ENCODE measurements at places on chromosomes 12 and 14.

GRCh38 chr12:68271346-68271745, 17.9 kb upstream of the IL22 start:
- no peak for DNase-seq

GRCh38 chr14:68934066-68934465, 45.0 kb downstream of the ACTN1 start:
- DNase-seq, result no peak

GRCh38 chr12:88529531-88530488, 50.5 kb downstream of the KITLG start:
- no peak for DNase-seq

- no peak for DNase-seq
Observed at GRCh38 chr14:96574633-96575632, 72.8 kb downstream of the PAPOLA start.

DNA sequence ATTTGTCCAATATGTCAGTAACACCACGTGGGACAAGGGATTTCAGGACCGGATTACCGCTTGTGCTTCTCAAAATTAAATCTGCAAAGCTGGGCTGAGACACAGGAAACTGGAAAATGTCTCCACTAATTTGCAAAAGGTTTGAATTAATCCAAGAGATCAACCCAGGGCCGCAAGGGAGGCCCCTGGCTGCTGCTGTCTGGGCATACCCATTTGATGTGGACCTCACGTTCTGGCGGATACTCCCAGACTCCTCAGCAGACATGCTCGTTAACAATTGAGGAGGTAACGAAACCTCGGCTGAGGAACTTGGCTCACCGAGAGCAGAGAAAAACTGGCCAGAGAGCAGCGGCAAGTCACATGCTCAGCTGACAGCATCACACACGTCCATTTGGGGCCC, 180.6 kb downstream of the SLC15A4 start:
- DNase-seq, result no peak

DNA sequence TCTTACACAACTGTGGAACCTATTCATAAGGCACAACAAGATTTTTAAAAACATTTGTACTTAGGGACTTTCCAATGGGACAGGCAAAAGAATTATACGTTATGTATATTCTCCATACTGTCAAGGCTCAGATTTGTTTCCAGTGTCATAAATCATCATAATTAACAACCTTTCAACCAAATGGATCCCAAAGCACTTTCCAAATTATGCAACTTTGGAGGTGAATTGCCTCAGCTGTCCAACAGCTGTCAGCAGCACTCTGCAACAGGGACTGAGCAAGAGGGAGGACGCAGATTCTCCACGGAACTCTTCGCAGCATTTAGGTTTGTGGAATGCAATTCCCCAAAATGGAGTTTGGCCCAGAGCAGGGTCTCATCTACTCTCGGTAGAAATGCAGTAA, 186.6 kb downstream of the PAX9 start:
- no peak for DNase-seq

- DNase-seq, result no peak
Observed at GRCh38 chr14:80982711-80983110, 27.3 kb downstream of the TSHR start.

GRCh38 chr12:8849876-8850275, 27.5 kb downstream of the A2ML1 start:
- no peak for DNase-seq

DNA sequence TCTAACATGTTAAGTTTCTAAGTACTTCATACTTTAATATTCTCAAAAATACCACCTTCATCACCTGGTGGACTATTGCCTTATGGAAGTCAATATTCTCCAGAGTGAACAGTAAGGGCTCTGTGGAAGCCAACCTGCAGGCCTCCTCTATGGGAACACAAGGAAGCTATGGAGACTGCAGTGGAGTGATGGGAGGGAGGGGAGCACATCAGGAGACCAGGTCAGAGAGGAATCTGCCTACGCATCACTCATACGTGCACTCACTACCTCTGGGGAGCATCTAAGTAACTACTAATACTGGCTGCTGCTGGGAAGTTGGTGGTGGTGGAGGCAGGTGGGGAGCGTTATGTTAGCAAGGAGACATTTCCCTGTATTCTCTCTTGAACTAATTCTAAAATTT, 19.9 kb downstream of the HECTD4 start:
- no peak for DNase-seq

- no peak for DNase-seq
Observed at GRCh38 chr12:11431486-11431885, 36.1 kb upstream of the PRB2 start.

- DNase-seq, result no peak
Observed at GRCh38 chr12:110367181-110367864, 36.2 kb downstream of the ANAPC7 start.

GRCh38 chr14:54803926-54804537, 98.6 kb downstream of the GCH1 start:
- no peak for DNase-seq

DNA sequence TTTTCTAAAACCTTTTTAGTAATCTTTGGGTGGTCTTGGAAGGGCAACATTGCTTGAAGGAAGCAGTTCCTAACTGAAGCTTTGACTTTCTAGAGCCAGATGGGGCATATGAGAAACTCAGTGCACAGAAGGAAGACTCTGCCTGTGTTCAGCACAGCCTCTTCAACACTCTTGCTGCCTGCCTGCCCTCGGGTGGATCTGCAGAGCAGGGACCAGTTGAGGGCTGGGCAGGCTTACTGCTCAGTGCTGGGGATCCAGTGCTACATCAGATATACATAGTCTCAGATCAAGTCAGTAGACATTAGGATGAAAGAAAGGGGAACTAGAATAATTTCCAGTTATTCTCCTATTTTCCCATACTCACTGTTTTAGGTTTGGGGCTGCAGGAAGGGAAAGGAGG, 29.5 kb upstream of the TMX1 start:
- no peak for DNase-seq

DNA sequence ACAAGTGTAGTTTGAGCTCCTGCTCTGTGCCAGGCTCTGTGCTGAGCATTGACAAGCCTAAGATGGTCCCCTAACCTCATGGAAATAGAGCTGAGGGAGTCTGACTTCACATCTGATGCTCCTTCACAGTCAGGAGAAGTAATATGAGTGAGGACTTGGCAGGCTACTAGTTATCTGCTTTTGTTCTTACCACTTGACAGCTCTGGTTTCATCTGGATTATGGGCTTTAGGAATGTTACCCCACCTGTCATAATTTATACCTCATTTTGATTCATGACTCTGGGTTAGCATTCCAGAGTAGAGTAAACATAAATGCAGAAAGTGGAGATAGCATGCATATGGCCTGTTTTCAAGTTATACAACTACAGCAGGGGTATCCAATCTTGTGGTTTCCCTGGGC, 40.5 kb downstream of the ATP6V1D start:
- DNase-seq, result no peak

GRCh38 chr14:72419226-72419775, 474.6 kb downstream of the DPF3 start:
- no peak for DNase-seq

DNA sequence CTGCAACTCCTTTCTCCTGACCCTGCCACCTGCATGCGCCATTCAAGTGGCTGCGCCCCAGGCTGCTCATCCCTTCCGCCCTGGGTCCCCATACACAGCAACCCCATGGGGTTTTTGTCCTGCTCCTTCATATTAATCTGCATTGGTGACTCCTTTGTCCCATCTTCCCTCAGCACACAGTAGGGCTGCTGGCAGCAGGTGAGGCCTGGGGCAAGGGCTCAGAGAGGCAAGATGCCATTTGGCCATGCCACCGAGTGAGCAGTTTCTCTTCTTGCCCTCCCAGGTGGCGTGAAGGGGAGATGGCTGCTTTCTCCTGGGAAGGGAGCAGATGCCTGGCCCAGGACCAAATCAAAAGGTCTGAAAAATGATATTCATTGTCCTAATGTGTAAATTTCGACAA, 9.1 kb downstream of the RTL1 start:
- DNase-seq, result no peak

- no peak for DNase-seq
Observed at GRCh38 chr14:51787352-51787751, 73.1 kb upstream of the GNG2 start.

DNA sequence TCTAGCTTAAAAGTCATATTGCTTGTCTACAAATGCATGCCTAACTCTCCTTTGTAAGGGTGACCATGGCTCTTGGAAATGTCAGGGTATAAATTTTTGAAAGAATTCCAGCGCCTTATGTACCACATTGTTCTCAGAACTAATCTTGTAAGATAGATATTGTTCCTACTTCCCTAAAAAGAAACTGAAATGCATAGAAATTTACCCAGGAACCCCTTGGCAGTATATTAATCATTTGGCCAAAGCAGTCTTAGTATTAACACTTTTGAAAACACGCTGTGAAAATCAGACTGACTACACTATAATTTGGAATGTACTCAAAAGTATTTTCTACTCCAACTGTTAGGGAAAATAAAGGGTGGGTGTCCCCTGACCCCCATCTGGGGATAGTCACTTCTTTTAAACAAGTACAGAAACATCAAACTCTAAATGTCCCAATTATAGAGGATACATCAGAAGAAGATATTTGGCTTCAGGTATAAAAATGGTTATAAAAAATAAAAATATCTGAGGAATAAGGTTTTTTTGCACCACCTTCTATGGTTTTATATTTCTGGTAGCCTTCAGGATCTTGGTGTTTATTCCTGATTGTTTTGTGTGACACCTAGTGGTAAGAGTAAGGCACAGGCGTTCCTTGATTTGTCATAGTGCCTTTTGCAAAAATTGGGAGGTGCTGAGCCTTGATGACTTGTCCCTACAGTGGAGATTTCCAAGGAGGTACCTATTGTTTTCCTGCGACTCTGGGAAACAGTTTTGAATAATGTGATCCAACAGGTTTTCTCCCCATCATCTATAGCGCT, 2.2 kb upstream of the NFKBIA start:
- peak; percentile 60 for DNase-seq

DNA sequence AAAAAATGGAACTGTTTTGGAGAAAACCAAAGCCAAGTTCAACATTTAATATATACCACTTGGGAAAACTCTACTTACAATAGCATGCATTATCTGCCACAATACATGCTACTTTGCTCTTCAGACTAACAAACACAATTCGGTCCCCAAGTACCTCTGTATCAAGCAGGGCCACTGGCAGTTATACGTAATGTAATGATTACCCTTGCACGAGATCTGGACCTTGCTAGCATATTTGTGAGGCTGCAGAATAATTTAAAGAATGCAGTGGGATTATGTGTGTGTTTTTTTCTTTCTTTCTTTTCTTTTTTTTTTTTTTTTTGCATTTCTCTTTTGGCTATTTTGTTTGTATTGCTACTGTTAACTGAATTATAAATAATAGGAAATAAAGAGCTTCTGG, 22.8 kb upstream of the PYGL start:
- peak; percentile 10 for DNase-seq

DNA sequence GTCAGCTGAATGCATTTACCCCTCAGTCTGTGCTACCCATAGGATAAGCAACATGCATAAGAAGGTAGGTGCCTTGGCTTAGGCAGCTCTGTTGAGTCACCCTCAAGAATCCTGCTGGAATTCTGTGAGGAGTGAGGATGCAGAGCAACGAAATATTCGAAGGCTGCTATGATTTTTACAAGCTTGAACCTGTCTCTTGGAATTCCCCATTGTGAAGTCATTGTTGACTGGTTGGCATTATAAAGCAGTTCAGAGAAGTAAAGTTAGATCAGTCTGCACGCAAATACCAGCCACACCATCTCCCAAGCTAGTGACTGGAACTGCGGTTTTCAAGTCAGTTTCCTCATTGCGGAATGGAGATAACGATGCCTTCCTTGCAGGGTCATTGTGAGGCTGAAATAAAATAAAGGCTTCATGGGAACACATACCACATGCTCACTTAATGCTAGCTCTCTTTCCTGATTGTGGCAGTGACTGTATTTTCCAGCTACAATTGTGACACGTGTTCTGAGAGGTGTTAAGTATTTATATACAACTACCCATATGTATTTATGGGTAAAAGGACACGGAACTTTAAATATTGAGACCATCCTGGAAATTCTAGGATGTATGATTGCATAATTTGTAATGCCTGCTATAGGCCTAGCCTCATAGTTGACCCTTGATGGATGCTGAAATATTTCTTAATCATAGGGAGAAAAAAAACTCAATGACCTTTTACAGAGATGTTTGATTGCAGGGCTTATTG, 96.7 kb downstream of the ETV6 start:
- DNase-seq, result no peak

DNA sequence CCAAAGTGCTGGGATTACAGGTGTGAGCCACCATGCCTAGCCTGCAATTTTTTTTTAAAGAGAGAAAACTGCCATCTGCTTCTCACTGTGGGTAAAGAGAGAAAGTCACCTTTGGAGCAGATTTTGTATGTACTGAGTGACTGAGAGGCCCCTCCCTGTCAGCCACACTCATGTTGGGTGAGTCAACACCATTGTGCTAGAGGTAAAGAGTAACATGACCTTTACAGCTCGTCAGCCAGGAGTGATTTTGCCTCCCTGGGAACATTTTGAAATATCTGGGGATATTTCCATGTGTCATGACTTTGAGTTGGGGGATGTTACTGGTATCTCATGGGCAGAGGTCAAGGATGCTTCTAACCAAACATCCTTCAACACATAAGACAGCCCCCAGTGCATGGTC, 115.2 kb downstream of the KSR2 start:
- no peak for DNase-seq

GRCh38 chr12:47207340-47207717, 127.6 kb upstream of the AMIGO2 start:
- no peak for DNase-seq

DNA sequence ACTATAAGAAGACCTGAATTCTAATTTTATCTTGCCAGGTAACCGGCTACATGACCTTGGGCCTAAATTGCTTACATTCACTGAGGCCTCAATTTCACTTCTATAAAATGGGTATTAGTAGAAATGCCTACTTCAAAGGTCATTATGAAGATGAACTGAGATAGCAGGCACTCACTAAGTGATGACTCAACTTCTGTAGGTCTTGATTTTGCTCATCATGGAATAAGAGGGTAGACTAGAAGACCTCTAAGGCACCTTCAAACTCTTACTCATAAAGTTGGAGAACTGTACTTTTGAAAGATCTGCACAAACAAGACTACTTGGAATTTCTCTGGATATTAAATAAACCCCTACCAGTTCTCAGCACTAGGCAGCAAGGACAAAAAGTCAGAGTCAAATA, 39.3 kb upstream of the FRMD6 start:
- no peak for DNase-seq

- DNase-seq, result no peak
Observed at GRCh38 chr12:68959143-68959858, 26.3 kb upstream of the CPM start.

- no peak for DNase-seq
Observed at GRCh38 chr14:69695322-69696203, 71.4 kb upstream of the SRSF5 start.

- DNase-seq, result no peak
Observed at GRCh38 chr12:63994704-63995103, 150.2 kb downstream of the SRGAP1 start.
